Smooth muscle cell of trachea (primary cell): ENCODE measurements at places on chromosomes 6 and 20. TPM values are rescaled to one million over a fixed set of nuclear protein-coding genes. Genes with fewer than 3 reads are reported as not detected.

RAET1E gene
- 2.2 and 4.8 TPM in 2 replicates for total RNA-seq

TAF8 gene
- 14.4 and 14.7 TPM in 2 replicates for total RNA-seq

PSMG4 gene
- 31.7 and 35.2 TPM in 2 replicates for total RNA-seq

TRDN gene
- not detected in 2 replicates for total RNA-seq

MOG gene
- not detected in 2 replicates for total RNA-seq

CYP24A1 gene
- total RNA-seq: not detected in 2 replicates

MACROD2 gene
- 0.50 and 1.5 TPM in 2 replicates for total RNA-seq

LHFPL5 gene
- not detected in 2 replicates for total RNA-seq

STK4 gene
- total RNA-seq: 28.4 and 31.4 TPM in 2 replicates

PLEKHG1 gene
- total RNA-seq: 4.5 and 6.3 TPM in 2 replicates

SIRPB2 gene
- not detected in 2 replicates for total RNA-seq

EEF1A2 gene
- 0.87 and 8.6 TPM in 2 replicates for total RNA-seq

CRYBG1 gene
- 12.6 and 15.6 TPM in 2 replicates for total RNA-seq

GRIK2 gene
- 0.58 TPM in 1 of 2 replicates, not detected in the other for total RNA-seq

LRRC1 gene
- total RNA-seq: 3.6 and 5.0 TPM in 2 replicates

ZNF184 gene
- 7.8 and 11.8 TPM in 2 replicates for total RNA-seq

UBD gene
- total RNA-seq: 0.66 TPM in 1 of 2 replicates, not detected in the other

MEI4 gene
- not detected in 2 replicates for total RNA-seq

SLC17A1 gene
- total RNA-seq: not detected in 2 replicates

MAS1 gene
- total RNA-seq: not detected in 2 replicates

FHL5 gene
- total RNA-seq: not detected in 2 replicates

ESR1 gene
- 0.83 and 1.0 TPM in 2 replicates for total RNA-seq

SAMD3 gene
- total RNA-seq: 2.0 and 5.1 TPM in 2 replicates

BMP5 gene
- 0.17 and 1.0 TPM in 2 replicates for total RNA-seq

MYLK4 gene
- total RNA-seq: 0.44 and 0.50 TPM in 2 replicates

TUBB2B gene
- 4.0 and 4.1 TPM in 2 replicates for total RNA-seq

RAET1L gene
- not detected in 2 replicates for total RNA-seq

IMPG1 gene
- not detected in 2 replicates for total RNA-seq

SERPINB6 gene
- 105 and 148 TPM in 2 replicates for total RNA-seq

TBC1D32 gene
- total RNA-seq: 16.2 and 20.5 TPM in 2 replicates

NRSN1 gene
- total RNA-seq: not detected in 2 replicates

DACT2 gene
- not detected in 2 replicates for total RNA-seq

GDAP1L1 gene
- not detected in 2 replicates for total RNA-seq

TTLL9 gene
- total RNA-seq: 0.17 TPM in 1 of 2 replicates, not detected in the other

GATA5 gene
- not detected in 2 replicates for total RNA-seq

MYMX gene
- 0.17 TPM in 1 of 2 replicates, not detected in the other for total RNA-seq

EDN1 gene
- total RNA-seq: 0.33 and 0.87 TPM in 2 replicates

TRIM39 gene
- 12.7 and 13.6 TPM in 2 replicates for total RNA-seq

ATP9A gene
- 69.4 and 96.8 TPM in 2 replicates for total RNA-seq

SPATS1 gene
- not detected in 2 replicates for total RNA-seq

DPPA5 gene
- total RNA-seq: not detected in 2 replicates

AGER gene
- 0.44 and 0.50 TPM in 2 replicates for total RNA-seq

SGK2 gene
- 0.83 TPM in 1 of 2 replicates, not detected in the other for total RNA-seq

PTK6 gene
- 0.17 TPM in 1 of 2 replicates, not detected in the other for total RNA-seq

MAK gene
- total RNA-seq: not detected in 2 replicates

TMEM244 gene
- total RNA-seq: not detected in 2 replicates

BCAS1 gene
- under 0.01 TPM in 2 replicates for total RNA-seq

MUCL3 gene
- total RNA-seq: not detected in 2 replicates
